Left hindlimb (tissue), 1 donor: ENCODE measurements at places on chromosomes 7 and 10.

DNA sequence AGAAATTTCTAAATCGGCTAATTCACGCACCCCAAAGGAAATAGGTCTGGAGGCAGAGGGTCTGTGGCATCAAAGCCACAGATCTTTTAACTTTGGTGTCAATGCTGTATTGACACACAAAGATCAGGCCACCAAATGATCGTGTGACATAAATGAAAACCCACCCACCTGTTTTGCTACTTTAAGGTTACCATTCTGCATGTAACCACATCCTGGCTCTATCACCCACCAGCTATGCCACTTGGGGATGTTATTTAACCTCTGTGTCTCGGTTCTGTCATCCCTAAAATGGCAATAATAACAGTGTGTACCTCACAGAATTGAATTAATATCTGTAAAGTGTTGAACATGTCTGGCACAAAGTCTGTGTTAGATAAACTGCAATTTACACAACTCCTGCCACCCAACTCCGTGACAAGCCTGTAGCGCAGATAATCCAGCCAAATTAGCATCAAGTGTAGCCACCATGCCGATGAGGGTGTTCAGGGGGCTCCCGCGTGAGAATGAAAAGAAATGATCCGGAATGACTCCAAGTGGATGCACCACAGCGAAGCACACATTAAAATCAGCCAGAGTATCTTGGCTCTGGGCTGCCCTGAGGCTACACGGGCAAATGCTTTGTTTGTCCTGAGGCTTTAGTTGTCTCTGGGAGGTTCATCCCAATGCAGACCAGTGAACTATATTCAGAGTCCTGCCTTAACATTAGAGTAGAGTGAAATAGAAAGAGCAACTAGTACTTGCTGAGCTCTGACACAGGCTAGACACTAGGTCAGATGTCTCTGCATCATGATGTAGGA is 158.4 kb upstream of the NEBL start:
- DNase-seq: no peak

DNA sequence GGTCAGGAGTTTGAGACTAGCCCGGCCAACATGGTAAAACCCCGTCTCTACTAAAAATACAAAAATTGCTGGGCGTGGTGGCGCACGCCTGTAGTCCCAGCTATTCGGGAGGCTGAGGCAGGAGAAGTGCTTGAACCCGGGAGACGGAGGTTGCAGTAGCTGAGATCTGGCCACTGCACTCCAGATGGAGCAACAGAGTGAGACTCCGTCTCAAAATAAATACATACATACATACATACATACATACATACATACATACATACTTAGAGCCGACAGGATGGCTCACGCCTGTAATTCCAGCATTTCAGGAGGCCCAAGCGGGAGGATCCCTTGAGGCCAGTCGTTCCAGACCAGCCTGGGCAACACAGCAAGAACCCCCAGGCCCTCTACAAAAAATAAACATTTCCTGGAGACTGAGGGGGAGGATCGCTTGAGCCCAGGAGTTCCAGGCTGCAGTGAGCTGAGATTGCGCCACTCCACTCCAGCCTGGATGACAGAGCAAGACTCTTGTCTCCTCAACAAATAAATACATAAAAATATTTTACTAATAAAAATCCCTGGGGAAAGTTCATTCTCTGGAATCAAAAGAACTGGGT is 90.9 kb upstream of the TNRC18 start:
- DNase-seq: no peak

DNA sequence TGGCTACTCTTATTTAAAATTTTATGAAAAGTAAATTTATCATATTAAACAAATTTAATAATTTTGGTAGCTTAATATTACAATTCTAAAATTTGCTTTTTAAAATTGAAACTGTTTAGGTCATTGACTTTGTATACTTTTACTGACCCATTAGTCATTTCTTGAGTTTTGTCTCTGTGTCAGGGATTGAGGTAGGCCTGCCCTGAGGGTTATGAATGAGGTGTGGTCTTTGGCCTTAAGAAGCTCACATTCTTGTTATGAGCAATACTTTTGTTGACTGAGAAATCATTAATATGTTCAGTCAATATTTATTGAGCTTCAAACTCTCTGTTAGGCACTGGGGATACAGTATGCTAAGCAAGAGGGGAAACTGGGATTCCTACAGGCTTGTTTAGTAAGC is 47.0 kb upstream of the RPA3 start:
- no peak for DNase-seq

- DNase-seq: no peak
Measured at GRCh38 chr7:135189221-135189662, 18.7 kb upstream of the CYREN start.

DNA sequence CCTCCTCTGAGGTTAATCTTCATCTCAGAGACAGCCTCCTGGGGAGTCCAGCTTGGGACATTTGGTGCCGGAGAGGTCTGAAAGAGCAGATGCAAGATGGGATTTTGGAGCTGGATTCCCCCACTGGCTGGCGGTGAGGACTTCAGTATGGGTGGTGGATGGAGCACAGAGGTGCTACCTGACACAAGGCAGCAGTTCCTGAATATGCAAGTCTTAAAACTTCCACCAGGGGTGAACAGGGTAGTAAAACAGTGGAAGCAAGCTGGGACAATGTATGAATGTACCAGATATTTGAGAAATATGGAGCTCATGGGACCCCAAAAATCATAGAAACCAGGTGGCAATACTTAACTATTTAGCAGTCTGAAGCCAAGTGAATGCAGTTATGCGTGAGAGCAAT is 4.8 kb upstream of the TAF3 start:
- DNase-seq: no peak

DNA sequence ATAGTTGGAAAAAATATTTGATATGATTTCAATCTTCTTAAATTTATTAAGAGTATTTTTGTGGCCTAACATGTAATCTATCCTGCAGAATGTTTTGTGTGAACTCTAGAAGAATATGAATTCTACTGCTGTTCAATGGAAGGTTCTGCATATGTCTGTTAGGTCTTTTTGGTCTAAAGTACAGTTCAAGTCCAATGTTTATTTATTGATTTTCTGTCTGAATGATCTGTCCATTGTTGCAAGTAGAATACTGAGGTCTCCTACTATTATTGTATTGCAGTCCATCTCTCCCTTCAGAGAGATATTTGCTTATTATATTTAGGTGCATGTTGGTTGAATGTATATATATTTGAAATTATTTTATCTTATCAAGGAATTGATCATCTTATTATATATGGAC is 18.9 kb upstream of the DYNC1I1 start:
- DNase-seq: no peak

DNA sequence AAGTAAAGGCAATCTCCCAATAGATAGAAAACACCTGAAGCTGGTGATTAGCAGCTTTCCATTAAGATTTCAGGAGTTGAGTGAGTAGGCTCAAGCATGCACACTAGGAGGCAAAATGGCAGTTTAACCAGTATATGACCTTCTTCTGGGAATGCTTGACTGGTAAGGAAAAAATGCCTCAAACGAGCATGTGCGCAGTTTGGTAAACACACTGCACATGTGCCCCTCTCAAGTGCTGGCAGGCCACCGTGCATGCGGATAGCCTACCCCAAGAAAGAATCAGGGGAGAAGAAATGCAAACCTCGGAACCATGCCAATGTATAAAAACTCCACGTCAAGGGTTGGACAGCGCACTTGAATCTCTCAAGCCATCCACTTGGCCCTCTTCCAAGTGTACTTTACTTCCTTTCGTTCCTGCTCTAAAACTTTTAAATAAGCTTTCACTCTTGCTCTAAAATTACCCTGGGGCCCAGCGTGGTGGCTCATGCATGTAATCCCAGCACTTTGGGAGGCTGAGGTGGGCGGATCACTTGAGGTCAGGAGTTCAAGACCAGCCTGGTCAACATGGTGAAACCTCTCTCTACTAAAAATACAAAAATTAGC is 98.8 kb upstream of the CDK1 start:
- no peak for DNase-seq

GRCh38 chr7:157176771-157177170 is 38.0 kb downstream of the UBE3C start:
- DNase-seq: no peak

- DNase-seq: no peak
Measured at GRCh38 chr10:131998050-131998844, 16.5 kb upstream of the BNIP3 start.

DNA sequence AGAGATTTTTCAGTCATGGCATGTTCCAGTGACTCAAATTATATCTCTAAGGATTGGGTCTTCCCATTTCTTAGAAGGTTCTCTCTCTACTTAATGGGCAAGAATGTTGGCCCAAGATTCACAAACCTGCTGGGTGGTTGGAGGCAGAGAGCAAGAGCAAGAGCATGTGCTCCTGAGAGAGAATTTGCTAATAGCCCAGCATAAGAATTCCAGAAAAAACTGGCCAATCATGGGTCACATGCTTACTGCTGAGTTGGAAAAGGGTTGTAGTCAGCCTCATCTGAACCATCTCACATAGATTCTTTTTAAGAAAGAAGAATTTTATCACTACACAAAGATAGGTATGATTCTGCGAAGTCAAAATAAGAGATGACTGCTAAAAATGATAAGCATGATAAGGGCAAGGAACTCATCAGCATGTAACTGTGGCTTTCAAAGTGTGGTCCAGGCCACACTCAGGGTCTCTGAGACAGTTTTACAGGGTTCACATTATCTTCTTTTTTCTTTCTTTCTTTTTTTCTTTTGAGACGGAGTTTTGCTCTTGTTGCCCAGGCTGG is 8.2 kb upstream of the VCL start:
- no peak for DNase-seq

DNA sequence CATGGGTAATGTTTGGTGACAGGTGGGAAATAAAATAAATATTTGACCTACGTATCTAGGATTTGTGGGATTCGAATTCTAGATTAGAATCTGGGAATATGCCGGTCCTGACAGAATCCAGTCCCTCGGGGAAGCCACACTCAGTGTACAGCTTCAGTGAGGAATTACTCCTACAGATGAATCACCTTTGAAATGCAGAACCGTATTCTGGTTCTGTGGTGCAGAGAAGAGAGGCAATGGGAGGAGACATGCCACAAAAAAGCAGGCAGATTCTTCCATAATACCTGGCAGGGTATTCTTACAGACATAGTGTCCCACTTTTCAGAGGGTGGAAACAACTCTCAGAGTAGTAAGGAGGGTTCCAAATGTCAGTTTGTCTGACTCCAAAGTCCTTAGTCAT is 286.9 kb downstream of the SORCS1 start:
- no peak for DNase-seq

GRCh38 chr7:95609277-95609971 is 13.1 kb upstream of the PDK4 start:
- DNase-seq: peak; percentile 67

- no peak for DNase-seq
Measured at GRCh38 chr10:18341055-18341454, 200.8 kb downstream of the CACNB2 start.

GRCh38 chr10:58107506-58107905 is 160.2 kb downstream of the IPMK start:
- no peak for DNase-seq

- DNase-seq: no peak
Measured at GRCh38 chr7:121752706-121753105, 120.3 kb upstream of the PTPRZ1 start.

- no peak for DNase-seq
Measured at GRCh38 chr10:90138844-90139243, 437.5 kb downstream of the KIF20B start.

- peak; percentile 59 for DNase-seq
Measured at GRCh38 chr7:66150471-66150870, 35.8 kb downstream of the CRCP start.

- no peak for DNase-seq
Measured at GRCh38 chr7:135991322-135991721, 14.2 kb upstream of the MTPN start.

GRCh38 chr10:122386514-122386913 is 12.0 kb downstream of the PLEKHA1 start:
- DNase-seq: no peak

- DNase-seq: no peak
Measured at GRCh38 chr10:62437696-62438095, 63.5 kb downstream of the ZNF365 start.

- no peak for DNase-seq
Measured at GRCh38 chr7:55513868-55514267, 58.4 kb downstream of the VOPP1 start.

GRCh38 chr10:93476756-93477155 is 5.4 kb downstream of the MYOF start:
- no peak for DNase-seq

DNA sequence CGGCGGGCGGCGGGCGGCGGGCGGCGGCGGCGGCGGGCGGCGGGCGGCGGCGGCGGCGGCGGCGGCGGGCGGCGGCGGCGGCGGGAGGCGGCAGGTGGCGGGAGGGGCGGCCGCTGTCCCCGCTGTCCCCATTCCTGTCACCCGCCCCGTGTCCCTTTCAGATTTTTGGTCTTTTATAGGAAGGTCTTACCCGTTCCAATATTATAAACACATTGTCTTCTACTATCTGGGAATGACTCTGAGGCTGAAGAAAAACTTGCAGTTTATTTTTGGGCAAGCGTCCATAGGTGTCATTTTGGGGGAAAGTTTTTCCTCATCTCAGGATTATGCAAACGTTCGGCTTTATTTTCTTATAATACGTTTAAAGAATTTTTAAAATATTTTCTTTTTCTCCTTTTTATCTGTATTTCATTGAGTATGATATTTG is 578 bp downstream of the ZNF713 start:
- no peak for DNase-seq

GRCh38 chr7:148442933-148443332 is 147.6 kb upstream of the C7orf33 start:
- no peak for DNase-seq

GRCh38 chr7:2403718-2404648 is 572 bp downstream of the CHST12 start:
- peak; percentile 61 for DNase-seq

- DNase-seq: no peak
Measured at GRCh38 chr10:11253385-11254002, 235.8 kb downstream of the CELF2 start.

- DNase-seq: no peak
Measured at GRCh38 chr10:1495915-1496517, 241.3 kb downstream of the ADARB2 start.

DNA sequence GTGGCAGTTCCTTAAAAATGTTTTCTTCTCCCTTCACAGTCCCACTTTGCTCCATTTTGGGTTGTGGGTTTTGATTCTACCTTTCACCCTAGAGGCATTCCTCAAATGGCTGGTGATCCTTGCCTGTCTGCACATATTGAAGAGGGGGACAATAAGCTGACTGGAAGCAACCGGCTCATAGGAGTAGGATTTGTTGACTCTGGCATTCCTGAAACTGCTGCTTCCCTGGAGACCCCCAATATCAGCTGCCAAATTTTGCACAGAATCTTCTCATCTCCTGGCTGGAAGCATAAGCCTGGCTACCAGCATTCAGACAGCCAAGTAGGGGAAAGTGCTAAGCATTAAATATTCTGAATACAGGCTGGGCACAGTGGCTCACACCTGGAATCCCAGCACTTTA is 53.7 kb downstream of the KIF5B start:
- no peak for DNase-seq

DNA sequence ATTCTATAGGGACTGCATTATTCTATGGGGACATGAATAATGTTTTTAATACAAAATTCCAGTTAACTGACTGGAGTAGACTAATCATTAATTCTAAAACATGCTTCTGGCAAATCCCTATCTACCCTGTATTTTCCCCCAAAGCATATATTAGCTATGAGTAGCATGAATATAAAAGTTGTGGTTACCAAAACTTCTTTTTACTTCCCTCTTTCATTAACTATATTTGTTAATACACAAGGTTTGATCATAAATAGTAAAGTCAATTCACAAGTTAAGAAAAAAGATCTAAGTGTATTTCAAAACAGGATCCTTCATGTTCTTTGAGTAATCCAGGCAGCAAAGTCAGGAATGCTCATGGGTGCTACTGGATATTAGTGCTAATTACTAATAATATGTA is 2.9 kb upstream of the RALA start:
- DNase-seq: no peak
